ENCODE measurements at places on chromosomes 4 and X. TPM values are rescaled to one million over a fixed set of nuclear protein-coding genes. Genes with fewer than 3 reads are reported as not detected.

Gene CTAG1B
- total RNA-seq = not detected

DNA sequence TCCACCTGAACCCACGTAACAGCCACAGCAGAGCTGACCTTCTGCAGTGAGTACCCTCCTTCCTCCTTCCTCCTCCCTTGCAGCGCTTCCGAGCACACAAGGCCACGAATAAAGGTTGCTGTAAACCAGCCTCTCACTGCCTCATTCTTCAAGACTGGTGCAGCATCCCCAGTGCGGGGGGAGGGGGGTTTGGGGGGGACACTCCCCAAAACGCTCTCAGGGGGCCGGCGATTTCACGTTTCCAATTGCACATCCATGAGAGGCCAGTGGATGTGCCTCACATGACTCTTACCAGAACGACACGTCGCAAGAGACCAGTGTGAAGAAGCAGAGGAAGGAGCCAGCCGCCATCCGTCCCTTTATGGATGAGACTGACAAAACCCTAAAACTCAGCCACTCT is 5.2 kb downstream of the DHRSX start:
- H3K36me3 ChIP-seq = peaks cover 4% of the 10 kb centered on the region
- DNase-seq = no peak
- no peak overlapping the region for H3K4me3 ChIP-seq
- no peak overlapping the region for H3K27ac ChIP-seq
- H3K27me3 ChIP-seq = no peaks in the 10 kb centered on the region
- H3K4me1 ChIP-seq = peaks cover 26% of the 10 kb centered on the region

DNA sequence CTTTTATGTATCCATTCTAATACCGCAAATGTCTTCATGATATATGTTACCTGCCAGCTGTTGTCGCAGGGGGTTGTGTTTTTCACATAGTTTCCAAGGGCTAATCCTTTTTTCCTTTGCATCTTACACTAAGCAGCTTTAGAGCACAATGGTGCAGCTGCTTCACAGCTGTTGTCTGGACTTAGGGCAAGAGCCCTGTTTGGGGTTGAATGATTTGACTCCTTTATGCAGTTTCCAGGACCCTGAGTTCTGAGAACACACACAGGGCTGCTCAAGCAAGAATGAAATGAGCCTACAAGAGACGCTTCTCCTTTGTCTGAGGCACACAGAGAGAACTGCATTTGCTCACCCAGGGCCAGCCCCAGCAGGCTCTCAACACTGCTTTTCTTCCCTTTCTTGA is 20.2 kb downstream of the CCNG2 start:
- H3K4me1 ChIP-seq = peaks cover 16% of the 10 kb centered on the region
- H3K36me3 ChIP-seq = no peaks in the 10 kb centered on the region

Gene DMRTC1
- not detected for total RNA-seq

DNA sequence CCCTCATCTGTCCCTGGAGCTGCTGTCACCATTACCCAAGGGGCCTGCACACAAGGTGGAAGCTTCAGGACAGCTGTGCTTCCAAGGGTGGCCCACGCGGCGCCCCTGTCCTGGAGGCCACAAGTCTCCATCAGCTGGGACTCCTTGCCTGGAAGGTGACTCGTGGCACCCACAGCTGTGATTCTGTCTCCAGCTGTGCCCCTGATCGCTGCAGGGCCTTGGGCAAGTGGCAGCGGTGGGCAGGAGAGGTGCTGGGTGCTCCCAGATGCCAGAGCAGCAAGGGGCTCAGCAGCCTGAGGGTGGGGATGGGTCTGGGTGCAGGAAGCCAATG is 9.0 kb upstream of the DUSP9 start:
- H3K4me1 ChIP-seq = no peaks in the 10 kb centered on the region
- H3K27me3 ChIP-seq = peaks cover 16% of the 10 kb centered on the region

- no peaks in the 10 kb centered on the region for H3K27me3 ChIP-seq
- H3K4me3 ChIP-seq = no peak overlapping the region
- no peaks in the 10 kb centered on the region for H3K36me3 ChIP-seq
- no peak for DNase-seq
These were observed 197.0 kb downstream of the BCOR start for GRCh38 chrX:39900777-39901170.

Gene STPG2
- not detected for total RNA-seq

Gene GATA1
- total RNA-seq = not detected

DNA sequence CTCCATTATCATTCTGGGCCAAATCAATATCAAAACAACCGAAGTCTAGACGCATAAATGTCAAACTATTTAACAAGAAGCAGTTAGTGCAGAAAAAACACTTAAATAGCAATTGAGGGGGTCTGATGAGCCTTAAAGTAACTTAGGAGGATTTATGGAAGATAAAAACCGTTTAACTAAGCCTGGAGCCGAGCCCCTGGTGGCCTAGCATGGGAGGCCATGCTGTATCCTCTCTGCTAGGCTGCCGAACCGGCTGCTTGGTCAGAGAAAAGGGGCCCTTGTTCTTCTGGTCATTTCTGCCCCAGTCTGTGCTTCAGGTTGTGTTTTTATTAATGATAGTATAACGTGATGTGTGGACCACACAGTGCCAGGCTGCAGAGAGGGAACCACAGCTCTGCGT is 72.4 kb downstream of the CPZ start:
- peaks cover 10% of the 10 kb centered on the region for H3K4me1 ChIP-seq
- peaks cover 4% of the 10 kb centered on the region for H3K27me3 ChIP-seq
- no peak for DNase-seq
- H3K4me3 ChIP-seq = no peak overlapping the region
- no peak overlapping the region for H3K27ac ChIP-seq

Gene GYPE
- total RNA-seq = 1.2 TPM

Gene TMSB15C
- total RNA-seq = 0.45 TPM

DNA sequence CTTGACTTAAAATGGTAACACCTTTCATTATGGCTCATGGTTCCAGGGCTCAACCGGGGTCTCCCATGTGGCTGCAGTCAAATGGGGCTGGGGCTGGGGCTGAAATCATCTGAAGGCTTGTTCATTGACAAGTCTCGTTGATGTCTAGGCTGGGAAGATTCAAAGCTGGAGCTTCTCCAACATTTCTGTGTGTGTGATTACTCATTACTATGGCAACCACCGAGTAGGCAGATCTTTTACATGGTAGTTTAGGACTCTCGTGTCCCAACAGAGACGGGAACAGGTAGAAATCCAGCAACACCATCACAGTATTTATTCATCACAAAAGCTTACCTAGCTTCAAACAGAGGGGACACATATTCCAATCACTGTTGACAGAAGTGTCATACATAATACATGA is 7.8 kb downstream of the YTHDC1 start:
- H3K4me1 ChIP-seq = peaks cover 52% of the 10 kb centered on the region
- H3K27me3 ChIP-seq = no peaks in the 10 kb centered on the region
- H3K36me3 ChIP-seq = peaks cover 17% of the 10 kb centered on the region
- H3K27ac ChIP-seq = peak overlapping the region; percentile 86

- no peaks in the 10 kb centered on the region for H3K27me3 ChIP-seq
- no peaks in the 10 kb centered on the region for H3K4me1 ChIP-seq
- no peak for DNase-seq
- no peak overlapping the region for H3K4me3 ChIP-seq
- no peaks in the 10 kb centered on the region for H3K36me3 ChIP-seq
These were observed 246.7 kb upstream of the ARHGAP24 start for GRCh38 chr4:85228264-85228663.

Gene GLOD5
- not detected for total RNA-seq

DNA sequence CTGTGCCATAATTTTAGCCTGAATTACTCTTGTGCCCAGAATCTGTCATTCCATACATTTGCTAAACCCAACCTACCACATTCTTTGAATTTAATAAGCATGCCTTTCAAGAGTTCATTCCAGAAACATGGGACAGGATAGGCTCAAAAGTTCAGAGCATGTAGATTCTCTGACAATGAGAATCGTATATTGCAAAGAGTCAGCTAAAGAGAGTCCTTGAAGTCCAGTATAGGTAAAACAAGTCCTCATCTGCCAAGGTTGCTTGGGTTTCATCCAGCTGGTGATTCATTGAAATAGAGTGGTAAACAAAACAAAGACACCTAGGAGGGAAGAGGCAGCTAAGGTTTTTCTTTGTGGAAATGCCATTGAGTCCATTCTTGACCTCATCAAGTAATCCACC is 249.3 kb upstream of the DIPK2B start:
- H3K4me3 ChIP-seq = no peak overlapping the region
- peak overlapping the region; percentile 61 for H3K27ac ChIP-seq
- H3K4me1 ChIP-seq = peaks cover 76% of the 10 kb centered on the region
- H3K27me3 ChIP-seq = no peaks in the 10 kb centered on the region
- DNase-seq = peak; percentile 49

All from HFFc6 (cell line).